ENCODE measurements at places on chromosomes 12 and 14.

DNA sequence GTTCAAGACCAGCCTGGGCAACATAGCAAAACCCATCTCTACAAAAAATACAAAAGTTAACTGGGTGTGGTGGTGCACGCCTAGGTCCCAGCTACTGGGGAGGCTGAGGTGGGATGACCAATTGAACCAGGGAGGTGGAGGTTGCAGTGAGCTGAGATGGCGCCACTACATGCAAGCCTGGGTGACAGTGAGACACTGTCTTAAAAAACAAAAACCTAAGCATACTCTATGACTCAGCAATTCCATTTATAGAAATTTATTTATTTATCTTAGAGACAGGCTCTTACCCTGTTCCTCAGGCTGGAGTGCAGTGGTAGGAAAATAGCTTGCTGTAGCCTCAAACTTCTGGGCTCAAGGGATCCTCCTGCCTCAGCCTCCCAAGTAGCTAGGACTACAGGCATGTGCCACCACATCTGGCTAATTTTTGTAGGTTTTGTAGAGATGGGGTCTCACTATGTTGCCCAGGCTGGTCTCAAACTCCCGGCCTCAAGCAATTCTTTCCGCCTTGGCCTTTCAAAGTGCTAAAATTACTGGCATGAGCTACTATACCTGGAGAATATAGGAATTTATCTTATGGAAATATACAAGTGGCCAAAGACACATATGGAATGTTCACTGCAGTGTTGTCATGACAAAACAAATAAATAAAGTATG lies 43.3 kb downstream of the NCKAP5L start:
- DNase-seq = no peak

- DNase-seq = peak; percentile 10
Observed at GRCh38 chr12:57693317-57693658, 644 bp upstream of the OS9 start.

DNA sequence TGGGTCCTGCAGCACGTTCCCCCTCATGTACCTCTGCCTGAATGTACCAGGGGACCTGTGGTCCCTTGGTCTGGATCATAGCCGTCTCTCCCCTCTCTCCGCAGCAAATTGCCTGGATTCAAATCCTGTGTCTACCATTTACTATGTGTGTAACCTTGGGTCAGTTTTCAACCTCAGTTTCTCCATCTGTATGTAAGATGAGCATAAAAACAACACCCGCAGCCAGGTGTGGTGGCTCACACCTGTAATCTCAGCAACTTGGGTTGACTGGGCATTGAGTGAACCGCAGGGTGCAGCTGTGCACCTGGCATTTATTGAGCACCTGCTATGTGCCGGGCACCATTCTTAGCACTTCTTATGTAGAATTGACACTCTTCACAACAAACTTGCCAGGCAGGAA lies 14.1 kb downstream of the CYP46A1 start:
- no peak for DNase-seq

- no peak for DNase-seq
Observed at GRCh38 chr12:53223389-53224060, 8.5 kb downstream of the RARG start.

GRCh38 chr12:9001233-9001632 lies 11.9 kb downstream of the KLRG1 start:
- no peak for DNase-seq

GRCh38 chr12:79747274-79747673 lies 56.5 kb upstream of the PAWR start:
- no peak for DNase-seq

Data from stimulated activated CD4-positive, alpha-beta T cell treated with anti-CD3 and anti-CD28 coated beads, Interleukin-1b, Interleukin-23, amount 100 ng/mL, for 48 hours (primary cell).